Stimulated activated CD4-positive, alpha-beta T cell treated with anti-CD3 and anti-CD28 coated beads, Interleukin-1b, Interleukin-23, amount 100 ng/mL, for 24 hours (primary cell): ENCODE measurements at places on chromosomes 3 and 15.

GRCh38 chr15:40217166-40217824, 21.6 kb upstream of the PAK6 start:
- peak; percentile 18 for DNase-seq

DNA sequence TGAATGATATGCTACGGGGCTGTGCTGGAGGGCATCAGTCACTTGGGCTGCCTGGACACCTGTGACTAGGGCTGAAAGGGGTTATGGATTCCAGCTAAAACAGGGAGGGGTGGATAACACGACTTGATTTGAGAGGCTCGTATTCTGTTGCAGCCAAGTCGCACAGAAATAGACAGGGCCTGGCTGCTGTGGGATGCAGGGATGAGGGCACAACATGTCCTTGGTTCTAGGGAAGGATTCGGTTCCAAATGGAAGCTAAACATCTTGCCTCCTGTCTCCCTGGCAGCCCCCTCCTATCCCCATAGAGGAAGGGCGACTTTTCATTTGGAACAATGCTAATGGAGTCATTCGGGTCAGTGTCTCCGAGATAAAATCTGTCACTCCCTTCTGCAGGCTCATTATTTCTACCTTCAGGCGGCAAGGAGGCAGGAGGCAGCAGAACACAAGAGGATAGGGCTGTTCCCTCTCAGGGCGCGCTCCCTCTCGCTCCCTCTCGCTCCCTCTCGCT, 433.8 kb upstream of the RBMS3 start:
- no peak for DNase-seq

DNA sequence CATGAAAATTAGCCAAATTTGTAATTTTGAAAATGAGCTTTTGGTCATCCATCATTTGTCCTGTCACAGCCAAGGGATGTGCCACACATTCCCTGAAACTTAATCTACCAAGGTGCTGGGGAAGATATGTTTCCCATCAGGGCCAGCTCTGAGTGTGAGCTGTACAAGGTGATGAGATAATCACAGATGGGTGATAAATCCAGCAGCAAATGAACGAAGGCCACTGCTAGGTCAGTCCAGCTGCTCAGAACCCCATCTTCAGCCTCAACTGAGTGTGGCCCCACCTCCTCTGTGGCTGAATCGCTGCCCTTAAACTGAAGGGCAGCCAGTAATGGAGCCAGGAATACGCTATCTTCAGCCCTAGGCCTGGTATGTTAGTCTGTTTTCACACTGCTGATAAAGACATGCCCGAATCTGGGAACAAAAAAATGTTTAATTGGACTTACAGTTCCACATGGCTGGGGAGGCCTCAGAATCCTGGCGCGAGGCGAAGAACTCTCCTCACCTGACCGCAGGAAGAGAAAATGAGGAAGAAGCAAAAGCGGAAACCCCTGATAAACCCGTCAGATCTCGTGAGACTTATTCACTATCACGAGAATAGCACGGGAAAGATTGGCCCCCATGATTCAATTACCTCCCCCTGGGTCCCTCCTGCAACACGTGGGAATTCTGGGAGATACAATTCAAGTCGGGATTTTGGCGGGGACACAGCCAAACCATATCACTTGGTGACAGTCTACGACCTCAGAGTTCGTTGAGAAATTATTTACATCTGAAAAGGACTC, 553.0 kb downstream of the NTRK3 start:
- DNase-seq, result no peak

GRCh38 chr15:99631255-99631654, 65.5 kb downstream of the MEF2A start:
- DNase-seq, result no peak

DNA sequence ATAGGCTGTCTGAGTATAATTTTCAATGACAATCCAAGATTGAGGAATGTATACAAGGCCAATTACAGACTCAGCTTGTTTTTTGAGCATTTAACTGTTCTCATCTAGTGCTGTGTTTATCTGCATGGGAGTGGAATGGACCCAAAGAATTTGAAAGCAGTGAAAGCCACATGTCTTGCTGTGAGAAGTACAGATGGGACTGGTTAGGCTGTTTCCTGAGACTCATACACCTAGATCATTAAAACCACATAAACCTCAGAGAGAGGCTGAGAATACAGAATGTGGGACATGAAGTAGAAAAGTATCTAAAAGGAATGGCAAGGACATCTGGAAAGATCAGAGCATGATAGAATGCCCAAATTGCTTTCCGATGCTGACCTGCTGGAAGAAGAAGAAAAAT, 224.6 kb downstream of the NLGN1 start:
- no peak for DNase-seq

GRCh38 chr3:28856796-28857195, 424.1 kb upstream of the RBMS3 start:
- DNase-seq, result no peak

GRCh38 chr3:37891227-37891626, 29.5 kb downstream of the CTDSPL start:
- no peak for DNase-seq

DNA sequence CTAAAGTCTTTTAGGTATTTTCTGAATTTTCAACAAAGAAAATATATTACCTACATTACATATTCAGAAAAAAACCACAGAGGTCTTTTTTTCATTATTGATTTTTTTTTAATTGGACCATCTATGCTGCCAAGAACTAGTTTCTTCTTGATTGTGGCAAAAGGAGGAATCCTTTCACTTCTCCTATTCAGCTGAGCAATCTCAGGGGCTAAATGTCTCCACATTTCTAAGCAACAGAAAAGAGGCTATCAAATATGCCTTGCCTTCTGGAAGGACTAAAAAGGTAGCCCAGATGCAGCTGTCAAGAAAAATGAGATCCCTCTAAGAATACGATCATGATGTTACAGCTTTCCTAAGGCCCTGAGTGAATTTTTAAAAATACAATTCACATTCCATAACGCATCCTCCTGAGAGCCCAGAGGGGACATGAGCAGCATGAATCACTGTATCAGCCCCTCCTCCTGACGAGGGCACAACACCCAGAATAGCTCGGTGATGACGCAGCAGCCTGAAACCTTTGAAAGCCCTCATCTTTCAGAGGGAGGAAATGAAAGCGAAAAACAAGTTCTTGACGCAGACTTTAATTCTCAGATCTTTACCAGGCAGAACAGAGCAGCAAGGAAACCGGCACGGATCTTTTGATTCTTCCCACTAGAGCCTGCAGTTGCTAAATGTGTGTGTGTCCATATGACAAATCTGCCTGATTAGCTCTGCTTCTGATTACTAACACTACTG, 24.6 kb downstream of the RUBCN start:
- DNase-seq, result peak; percentile 45

DNA sequence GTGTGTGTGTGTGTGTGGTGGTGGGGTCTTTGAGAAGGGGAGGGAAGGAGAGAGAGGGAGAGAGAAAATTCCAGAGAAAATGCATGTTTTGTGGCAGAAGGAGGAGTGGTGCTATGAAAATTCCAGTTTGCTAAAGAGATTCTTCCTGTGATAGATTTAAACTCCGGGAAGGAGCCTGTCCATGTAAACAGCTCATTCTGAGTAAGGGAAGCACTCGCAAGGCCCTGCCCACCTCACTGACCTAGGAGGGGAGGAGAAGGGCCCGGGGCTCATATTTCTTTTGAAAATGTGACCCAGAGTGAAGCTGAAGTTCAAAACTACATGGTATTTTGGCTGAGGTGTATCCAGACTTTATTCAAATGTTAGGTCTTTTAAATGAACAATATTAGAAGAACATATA, 41.3 kb downstream of the ADAMTSL3 start:
- no peak for DNase-seq

DNA sequence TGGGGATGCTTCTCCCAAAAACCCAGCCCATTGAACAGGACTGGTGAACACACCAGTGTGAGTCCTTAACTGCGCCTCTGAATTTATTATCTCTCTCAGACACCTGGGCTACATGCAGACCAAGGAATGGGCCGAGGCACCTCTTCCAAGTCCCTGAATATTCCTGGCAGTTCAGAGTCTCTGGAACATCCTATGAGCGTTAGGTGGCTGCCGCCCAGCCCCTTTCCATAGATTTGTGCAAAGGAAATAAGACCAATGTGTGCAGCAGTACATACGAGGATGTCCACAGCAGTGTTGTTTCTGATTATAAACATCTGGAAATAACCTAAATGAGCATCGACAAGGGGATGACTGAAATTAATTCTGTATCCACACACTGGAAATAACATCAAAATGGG, 104.9 kb upstream of the RPL32 start:
- no peak for DNase-seq

DNA sequence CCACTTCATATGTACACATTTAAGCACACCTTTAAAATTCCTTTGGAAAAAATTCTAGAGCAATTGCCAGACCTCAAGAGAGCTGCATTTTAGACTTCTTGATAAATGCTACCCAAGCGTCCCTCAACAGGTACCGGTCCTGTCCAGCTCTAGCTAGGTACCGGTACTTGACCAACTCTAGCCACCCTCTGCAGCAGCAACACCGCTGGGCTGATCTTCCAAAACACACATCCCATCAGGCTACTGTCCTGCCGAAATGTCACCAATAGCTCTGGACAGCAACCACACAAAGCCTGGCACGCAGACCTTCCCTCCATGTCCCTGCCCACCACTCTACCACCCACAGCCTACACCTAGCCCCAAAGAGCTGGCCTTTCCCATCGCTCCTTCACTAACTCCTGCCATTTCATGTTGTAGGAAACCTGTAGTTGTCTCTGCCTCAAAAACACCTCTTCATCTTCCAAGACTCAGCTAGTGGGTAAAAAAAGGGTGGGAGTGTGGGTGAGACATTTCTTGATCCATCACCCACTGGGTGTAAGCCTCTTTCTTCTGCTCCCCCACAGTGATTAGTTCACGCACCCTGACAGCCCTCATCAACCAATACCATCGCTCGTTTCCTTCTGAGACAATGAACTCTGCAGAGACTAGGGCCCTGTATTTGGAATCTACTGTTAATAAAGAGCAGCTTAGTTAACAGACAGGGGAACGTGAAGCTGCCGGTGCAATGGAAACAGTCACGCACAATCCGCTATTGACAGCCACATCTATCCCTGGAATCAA, 6.8 kb downstream of the CHSY1 start:
- no peak for DNase-seq

DNA sequence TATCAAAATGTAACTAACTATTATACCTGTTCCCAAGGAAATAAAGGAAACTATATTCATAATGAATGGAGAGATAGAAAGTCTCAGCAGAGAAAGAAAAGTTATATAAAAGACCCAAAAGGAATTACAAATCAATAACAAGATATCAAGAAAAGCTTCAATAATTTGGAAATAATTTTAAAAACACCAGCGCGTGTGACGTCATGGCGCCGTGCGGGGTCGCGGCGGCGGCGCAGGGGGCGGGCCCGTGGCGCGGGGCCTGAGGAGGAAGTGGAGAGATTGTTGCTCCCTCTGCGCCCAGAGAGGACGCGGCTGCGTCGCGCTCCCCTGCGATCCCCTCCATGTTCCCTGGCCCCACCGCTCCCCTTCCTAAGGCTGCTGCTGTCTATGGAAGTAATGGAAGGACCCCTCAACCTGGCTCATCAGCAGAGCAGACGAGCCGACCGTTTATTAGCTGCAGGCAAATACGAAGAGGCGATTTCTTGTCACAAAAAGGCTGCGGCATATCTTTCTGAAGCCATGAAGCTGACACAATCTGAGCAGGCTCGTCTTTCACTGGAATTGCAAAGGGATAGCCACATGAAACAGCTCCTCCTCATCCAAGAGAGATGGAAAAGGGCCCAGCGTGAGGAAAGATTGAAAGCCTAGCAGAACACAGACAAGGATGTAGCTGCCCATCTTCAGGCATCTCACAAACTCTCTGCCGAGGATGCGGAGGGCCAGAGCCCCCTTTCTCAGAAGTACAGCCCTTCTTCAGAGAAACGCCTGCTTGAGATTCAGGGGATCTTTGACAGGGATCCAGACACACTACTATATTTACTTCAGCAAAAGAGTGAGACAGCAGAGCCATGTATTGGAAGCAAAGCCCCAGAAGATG, 4.1 kb downstream of the XCR1 start:
- no peak for DNase-seq

GRCh38 chr3:184368116-184368515, 6.6 kb downstream of the POLR2H start:
- DNase-seq, result no peak

DNA sequence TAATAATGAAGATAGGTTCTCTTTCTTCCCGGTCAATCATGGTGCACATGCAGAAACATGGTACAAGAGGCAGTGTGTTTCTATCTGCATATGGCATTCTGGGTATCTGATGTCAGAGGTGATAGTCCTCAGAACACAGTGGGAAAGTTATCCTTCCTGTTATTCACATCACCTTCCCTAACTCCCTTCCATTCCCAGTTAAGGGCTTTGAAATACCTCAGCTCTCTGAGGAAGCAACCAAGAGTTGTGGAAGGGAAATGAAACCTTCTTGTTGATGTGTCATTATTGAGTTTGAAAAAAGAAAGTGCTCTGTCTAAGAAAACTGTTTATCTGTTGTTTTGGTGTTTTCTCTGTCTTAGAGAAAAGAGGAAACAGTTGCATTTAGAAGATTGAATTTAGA, 21.9 kb upstream of the P2RY13 start:
- DNase-seq, result no peak

- DNase-seq, result no peak
These were observed 8.0 kb upstream of the RPS27L start for GRCh38 chr15:63165166-63165859.
